CD4-positive, alpha-beta T cell treated with Interferon alpha-2 for 1 hour (primary cell): ENCODE measurements at places on chromosomes 13 and 19.
A peak's percentile ranks its signal among the peaks of the same experiment; 100 is the strongest.

GRCh38 chr19:48506138-48506733, 5.4 kb downstream of the LMTK3 start:
- DNase-seq, result peak; percentile 76

DNA sequence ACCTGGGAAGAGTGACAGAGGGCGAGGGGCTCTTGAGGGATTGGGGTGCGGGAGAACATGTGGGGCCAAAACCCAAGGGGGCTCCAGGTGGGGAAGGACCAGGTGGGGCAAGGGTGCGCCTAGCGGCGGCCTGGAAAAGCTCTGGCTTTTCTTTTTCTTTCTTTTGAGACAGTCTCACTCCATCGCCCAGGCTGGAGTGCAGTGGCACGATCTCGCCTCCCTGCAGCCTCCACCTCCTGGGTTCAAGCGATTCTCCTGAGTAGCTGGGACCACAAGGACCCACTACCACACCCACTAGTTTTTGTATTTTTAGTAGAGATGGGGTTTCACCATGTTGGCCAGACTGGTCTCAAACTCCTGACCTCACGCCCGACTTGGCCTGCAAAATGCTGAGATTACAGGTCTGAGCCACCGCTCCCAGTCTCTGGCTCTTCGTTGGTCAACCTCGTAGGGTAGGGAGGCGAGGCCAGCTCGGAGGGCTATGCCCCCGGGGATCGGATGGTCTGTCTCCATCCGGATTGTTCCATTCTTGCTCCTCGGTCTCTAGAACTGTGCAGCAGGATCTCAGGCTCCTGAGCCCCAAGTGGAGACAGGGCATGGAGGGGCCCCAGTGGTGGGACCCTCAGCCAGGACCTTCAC, 3.7 kb downstream of the GADD45B start:
- DNase-seq, result no peak

- DNase-seq, result no peak
These were observed 1.5 kb downstream of the HTR2A start for GRCh38 chr13:46895381-46895780.

- DNase-seq, result no peak
These were observed 11.1 kb downstream of the SLC7A10 start for GRCh38 chr19:33214596-33214995.

DNA sequence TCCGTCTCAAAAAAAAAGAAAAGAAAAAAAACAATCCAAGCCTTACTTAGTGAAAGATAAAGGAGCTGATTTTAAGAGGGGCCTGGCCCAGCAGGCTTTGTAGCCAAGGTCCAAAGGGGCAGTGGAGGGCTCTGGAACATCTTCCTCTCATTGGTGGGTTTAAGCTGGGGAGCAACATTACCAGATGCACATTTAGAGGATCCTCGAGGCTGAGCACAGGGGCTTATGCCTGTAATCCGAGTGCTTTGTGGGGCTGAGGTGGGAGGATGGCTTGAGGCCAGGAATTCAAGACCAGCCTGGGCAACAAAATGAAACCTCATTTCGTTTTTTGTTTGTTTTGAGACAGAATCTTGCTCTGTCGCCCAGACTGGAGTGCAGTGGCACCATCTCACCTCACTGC, 8.0 kb upstream of the TMEM160 start:
- no peak for DNase-seq

DNA sequence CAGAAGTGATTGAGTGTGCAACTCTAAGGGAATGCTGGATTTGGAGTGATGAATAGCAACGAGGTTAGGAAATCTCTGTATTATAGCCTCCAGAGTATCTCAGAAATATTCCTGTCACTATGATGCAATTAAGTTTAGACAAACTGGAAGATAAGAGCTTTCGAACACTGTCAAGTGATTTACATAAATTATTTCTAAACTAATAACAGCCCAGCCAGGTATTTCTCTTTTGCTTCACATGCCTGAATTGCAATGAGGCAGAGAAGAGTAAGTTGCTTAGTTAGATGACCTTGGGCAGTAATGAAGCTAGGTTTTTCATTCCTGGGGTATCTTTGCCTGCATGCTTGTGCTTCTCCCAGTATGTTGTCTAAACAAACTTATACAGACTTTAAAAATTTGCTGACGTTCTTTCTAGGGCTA, 134.5 kb downstream of the LMO7 start:
- DNase-seq, result no peak

GRCh38 chr19:6216236-6216995, 63.4 kb downstream of the MLLT1 start:
- DNase-seq, result no peak

- no peak for DNase-seq
These were observed 2.6 kb downstream of the EPN1 start for GRCh38 chr19:55677572-55678028.

- DNase-seq, result peak; percentile 12
These were observed 10.6 kb upstream of the ZNF556 start for GRCh38 chr19:2856457-2857050.

- no peak for DNase-seq
These were observed 14.7 kb upstream of the PDCD5 start for GRCh38 chr19:32566246-32566830.

DNA sequence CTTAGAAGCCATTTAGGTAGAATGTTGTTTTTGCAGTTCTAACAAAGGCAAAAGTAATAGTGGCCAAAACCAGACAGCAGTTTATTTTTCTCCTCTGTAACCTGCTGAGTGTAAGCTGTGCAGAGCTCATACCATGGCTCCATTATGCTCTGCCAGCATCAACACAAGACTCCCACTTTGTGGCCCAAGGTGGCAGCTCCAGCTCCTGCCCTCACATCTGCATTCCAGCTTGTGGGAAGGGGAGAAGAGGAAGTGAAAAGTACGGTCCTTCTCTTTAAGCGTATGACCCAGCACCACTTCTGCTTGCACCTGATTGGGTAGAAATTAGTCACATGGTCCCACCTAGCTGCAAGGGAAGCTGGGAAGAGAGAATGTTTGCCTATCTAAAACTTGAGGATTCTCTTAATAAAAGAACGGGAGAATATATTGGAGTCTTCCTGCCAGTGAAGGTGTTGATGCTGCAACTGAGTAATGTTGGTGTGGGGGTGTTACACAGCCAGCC, 19.2 kb downstream of the ADGRE1 start:
- DNase-seq, result no peak

DNA sequence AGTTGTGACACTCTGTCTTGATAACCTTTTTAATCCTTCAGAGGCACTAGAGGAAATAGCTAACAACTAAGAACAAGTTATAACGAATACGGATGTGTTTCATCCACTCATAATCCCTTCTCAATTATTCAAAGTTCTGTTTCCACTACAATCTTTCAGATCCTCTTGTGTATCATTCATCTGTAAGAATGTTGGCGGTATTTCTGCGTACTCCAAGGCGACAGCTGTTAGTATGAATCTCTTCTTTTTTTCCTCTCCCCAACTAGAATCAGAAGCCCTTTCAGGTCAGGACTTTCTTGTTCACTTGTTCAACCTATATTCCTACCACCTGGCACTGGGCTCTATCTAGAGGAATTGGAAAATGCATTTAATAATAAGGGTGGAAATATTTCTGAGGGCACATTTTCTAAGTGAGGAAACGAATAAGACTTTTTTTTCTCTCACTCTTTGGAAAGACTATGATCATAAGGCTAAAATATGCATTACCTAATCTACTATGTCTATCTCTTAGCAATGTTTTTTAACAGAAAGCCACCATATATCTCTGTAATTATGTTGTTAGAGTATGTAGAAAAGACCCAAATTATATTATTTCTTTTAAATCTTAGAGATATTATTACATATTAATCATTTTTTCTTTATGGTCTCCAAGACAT, 492.9 kb downstream of the PCDH20 start:
- no peak for DNase-seq
